ENCODE measurements at places on chromosomes 6 and 20.
A peak's percentile ranks its signal among the peaks of the same experiment; 100 is the strongest.

GRCh38 chr6:46048646-46049297 is 33.1 kb upstream of the CLIC5 start:
- no peak for DNase-seq

DNA sequence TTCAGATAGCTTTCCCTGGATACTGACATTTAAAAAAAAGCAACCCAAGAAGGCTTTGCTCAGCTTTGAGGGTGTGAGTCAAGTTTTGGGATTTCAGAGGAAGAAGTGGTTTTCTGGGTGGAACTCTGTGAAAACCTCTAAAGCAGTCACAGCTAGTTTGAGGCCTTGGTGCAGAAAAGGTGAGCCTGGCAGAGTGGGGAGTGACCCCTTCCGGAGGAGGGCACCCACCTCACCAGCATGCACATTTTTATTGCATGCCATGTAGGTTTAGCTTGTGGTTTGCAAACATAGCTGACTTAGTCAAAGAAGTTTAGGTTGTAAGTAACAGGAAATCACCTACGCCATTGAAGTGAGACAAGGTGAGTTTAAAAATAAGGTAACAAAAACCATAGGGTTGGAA is 146.8 kb upstream of the PMEPA1 start:
- DNase-seq = no peak

DNA sequence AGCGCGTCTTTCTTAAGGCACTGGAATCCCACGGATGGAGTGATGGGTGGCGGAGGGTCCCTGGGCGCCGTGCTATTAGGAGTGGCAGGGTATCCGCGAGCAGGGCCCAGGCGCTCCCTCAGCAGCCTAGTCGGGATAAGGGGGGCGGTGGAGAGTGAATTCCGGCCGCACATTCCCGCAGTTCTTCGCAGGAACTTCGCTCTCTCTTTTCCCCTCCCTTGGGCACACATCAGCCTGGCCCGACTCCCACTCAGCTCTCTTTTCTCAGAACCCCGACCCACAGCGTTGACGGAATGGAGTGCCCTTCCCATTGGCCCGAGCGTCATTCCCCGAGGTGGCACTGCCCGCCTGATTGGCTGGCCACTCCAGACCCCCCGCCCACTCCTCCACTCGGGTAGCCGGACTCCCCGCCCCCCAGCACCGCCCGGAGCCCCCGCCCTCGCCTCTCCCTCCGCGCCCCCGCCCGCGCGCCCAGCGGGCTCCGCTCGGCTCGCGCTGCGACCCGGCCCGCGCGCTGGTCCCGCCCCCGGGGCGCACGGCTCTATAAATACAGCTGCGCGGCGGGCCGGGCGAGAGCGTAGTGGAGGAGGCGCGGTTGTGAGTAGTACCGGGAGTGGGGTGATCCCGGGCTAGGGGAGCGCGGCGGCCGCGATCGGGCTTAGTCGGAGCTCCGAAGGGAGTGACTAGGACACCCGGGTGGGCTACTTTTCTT is at the start of gene ID4:
TSS of gene ID4 (plus strand) at position 572 of the 712 bp plus-strand sequence. CDS start 385 bp downstream, outside the sequence.
- peak; percentile 96 for DNase-seq

DNA sequence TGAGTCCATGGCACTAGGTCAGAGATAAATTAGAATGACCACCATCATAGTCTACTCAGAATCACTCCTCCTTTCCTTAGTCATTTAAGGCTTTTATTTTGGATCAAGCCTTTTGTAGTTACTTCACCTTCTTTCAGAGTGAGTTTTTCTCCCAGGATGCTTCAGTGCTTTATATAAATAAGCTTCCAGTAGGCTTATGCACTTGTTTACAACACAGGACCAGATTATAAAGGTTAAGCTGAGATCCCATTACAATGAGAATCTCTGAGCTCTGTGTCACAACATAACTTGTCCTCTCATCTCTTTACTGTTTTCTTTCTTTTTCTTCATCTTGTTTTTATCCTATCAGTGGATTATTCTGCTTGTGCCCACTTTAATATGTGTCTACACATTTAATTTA is 47.9 kb downstream of the CEP57L1 start:
- DNase-seq = no peak

DNA sequence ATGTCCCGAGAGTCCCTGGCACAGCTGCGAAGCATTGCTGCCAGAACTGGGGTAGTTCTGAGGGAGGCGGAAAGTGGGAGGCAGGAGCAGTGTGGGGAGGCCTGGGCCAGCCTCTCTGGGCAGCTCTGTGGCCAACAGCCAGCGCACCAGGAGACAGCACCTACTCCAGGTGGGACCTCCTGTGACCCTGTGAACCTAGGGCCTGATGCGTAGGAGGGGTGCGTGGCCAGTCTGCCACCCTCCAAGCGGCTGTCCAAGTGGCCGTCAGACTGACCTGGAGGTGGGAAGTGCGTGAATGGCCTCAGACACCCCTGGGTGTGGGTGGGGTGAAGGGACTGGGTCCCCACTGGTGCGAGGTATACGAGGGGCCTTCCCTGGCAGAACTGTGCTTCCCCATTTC is 15.5 kb downstream of the SS18L1 start:
- no peak for DNase-seq

DNA sequence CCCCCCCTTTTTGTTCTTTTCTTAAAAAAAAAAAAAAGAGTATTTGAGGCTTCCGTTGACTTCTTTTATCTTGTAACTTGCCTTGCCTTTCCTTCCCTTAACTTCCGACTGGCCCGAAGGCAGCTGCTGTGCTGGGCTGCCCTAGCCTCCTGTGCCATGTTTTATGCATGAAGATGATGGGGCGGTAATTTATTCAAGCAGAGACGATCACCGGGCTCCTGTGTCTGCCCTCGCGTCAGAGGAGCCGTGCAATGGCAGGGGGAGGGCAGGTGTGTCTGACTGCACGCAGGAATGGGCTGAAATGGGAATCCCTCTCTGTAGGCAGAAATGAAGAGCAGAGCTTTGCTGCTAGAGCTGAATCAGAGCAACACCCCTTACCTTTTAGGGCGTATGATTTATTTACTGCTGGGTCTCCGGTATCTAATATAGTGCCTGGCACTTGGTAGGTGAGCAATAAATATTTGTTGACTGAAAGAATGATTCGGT is 106.3 kb upstream of the RIPOR2 start:
- no peak for DNase-seq
